Osteocyte (in vitro differentiated cells): ENCODE measurements at places on chromosomes 3 and 15. TPM values are rescaled to one million over a fixed set of nuclear protein-coding genes. Genes with fewer than 3 reads are reported as not detected.

Gene SCN11A
- 0.08 and 0.18 TPM in 2 replicates for total RNA-seq

DNA sequence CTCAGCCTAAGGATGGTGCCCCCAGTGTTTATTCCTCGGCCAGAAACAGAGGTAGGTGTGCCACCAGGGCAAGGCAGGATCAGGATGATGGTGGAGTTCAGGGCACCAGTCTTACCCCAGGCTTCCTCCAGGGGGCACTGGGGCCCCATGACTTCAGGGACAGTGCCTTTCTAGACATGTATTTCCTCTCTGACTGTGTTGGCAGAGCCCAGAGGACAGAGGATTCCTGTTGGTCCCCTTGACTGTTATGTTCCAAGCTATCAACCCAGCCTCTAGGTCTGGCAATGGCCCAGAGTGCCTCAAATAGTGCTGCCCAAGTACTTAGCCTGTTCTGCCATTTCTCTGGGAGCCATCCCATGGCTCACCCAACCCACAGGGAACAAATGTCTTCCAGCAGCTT, 2.8 kb downstream of the HEMK1 start:
- H3K4me1 ChIP-seq = peaks cover 17% of the 10 kb centered on the region
- H3K27ac ChIP-seq = peak overlapping the region; percentile 3
- DNase-seq = no peak
- H3K36me3 ChIP-seq = no peaks in the 10 kb centered on the region

GRCh38 chr3:10523561-10523960, 18.2 kb upstream of the ATP2B2 start:
- no peak overlapping the region for H3K27ac ChIP-seq
- H3K4me3 ChIP-seq = no peak overlapping the region
- peaks cover 3% of the 10 kb centered on the region for H3K4me1 ChIP-seq
- H3K36me3 ChIP-seq = no peaks in the 10 kb centered on the region
- H3K27me3 ChIP-seq = peaks cover 55% of the 10 kb centered on the region

GRCh38 chr3:72237679-72238009, 452.7 kb upstream of the PROK2 start:
- no peak overlapping the region for H3K27ac ChIP-seq
- no peaks in the 10 kb centered on the region for H3K36me3 ChIP-seq
- no peak overlapping the region for H3K4me3 ChIP-seq

- no peak overlapping the region for H3K4me3 ChIP-seq
- no peak overlapping the region for H3K27ac ChIP-seq
- peaks cover 16% of the 10 kb centered on the region for H3K4me1 ChIP-seq
- H3K36me3 ChIP-seq = peaks cover 35% of the 10 kb centered on the region
These were observed 32.4 kb upstream of the SNX4 start for GRCh38 chr3:125552401-125552800.

- peaks cover 6% of the 10 kb centered on the region for H3K4me1 ChIP-seq
- H3K4me3 ChIP-seq = no peak overlapping the region
- DNase-seq = no peak
- H3K36me3 ChIP-seq = peaks cover 7% of the 10 kb centered on the region
- H3K27ac ChIP-seq = no peak overlapping the region
These were observed 634.3 kb upstream of the GOLIM4 start for GRCh38 chr3:168730073-168730472.

DNA sequence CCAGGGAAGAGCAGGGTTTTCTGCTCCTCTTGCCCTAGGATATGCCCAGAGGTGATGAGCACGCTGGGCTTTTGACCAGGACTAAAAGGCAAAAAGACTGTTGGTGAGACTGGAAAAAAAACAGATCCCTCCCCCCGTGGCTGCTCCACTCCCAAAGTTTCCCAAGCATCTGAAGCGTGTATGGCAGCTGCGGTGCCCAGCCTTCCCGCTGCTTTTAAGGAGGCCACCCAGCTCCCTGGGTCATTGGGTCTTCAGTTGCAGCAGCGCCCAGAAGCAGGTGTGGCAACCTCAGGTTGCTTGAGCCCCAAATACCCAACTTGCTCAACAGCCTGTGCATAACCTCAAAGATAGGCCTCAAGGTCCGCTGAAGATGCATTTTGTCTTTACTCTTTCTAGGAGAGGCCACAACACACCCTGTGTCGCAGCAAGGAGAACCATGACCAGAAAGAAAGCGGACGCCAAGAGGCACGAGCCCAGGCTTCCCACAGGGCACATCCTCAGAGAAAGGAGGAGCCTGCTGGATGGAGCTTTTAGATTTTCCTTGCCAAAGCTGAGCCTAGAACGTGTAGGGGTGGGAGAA, 2.0 kb downstream of the SRGAP3 start:
- H3K36me3 ChIP-seq = no peaks in the 10 kb centered on the region
- H3K27ac ChIP-seq = no peak overlapping the region
- H3K4me3 ChIP-seq = no peak overlapping the region
- peaks cover 21% of the 10 kb centered on the region for H3K4me1 ChIP-seq
- no peak for DNase-seq

Gene BTLA
- total RNA-seq = not detected in 2 replicates

Gene EXD1
- total RNA-seq = not detected in 2 replicates

GRCh38 chr15:70533931-70534742, 229.2 kb downstream of the UACA start:
- no peak overlapping the region for H3K4me3 ChIP-seq
- peaks cover 8% of the 10 kb centered on the region for H3K4me1 ChIP-seq
- no peak overlapping the region for H3K27ac ChIP-seq
- H3K36me3 ChIP-seq = no peaks in the 10 kb centered on the region
- peaks cover 75% of the 10 kb centered on the region for H3K27me3 ChIP-seq

- peak within 1 kb of the TSS; percentile 86 for H3K4me3 ChIP-seq
- no peaks in the 10 kb centered on the region for H3K27me3 ChIP-seq
- peaks cover 4% of the 10 kb centered on the region for H3K36me3 ChIP-seq
- DNase-seq = peak; percentile 98
- H3K4me1 ChIP-seq = peaks cover 34% of the 10 kb centered on the region
- H3K27ac ChIP-seq = peak within 1 kb of the TSS; percentile 74
These were observed at the start of gene TSPAN3 for GRCh38 chr15:77070495-77071304. TSS of gene TSPAN3 (minus strand) at chr15:77071109. CDS start at chr15:77070954, 155 bp downstream.

GRCh38 chr3:127158614-127159229, 34.2 kb upstream of the PRR23E start:
- no peak for DNase-seq
- H3K36me3 ChIP-seq = no peaks in the 10 kb centered on the region
- H3K27ac ChIP-seq = no peak overlapping the region
- no peaks in the 10 kb centered on the region for H3K4me1 ChIP-seq
- no peak overlapping the region for H3K4me3 ChIP-seq

- no peak for DNase-seq
- H3K36me3 ChIP-seq = peaks cover 16% of the 10 kb centered on the region
- H3K27me3 ChIP-seq = no peaks in the 10 kb centered on the region
- peaks cover 38% of the 10 kb centered on the region for H3K4me1 ChIP-seq
- H3K4me3 ChIP-seq = no peak overlapping the region
- no peak overlapping the region for H3K27ac ChIP-seq
These were observed 128.5 kb downstream of the RBMS3 start for GRCh38 chr3:29409409-29409808.

DNA sequence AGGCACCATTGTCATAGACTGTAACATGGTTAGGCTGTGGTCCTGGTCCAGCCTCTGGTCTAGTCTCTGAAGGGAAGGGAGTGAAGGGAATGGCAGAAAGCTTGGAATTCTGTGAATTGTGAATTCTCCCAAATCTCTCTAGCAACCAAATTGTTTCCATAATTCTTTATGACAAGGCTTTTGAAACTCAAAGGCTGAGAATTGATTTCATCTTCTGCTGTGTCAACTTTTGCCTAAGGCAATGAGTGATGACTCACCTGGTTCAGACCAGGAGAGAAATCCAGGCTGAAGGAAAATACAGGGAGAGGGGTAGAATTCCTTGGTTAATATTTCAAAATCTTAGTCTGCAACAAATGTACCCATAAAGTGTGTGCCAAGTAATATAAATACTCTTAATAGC, 82.6 kb upstream of the ADPGK start:
- peaks cover 19% of the 10 kb centered on the region for H3K27me3 ChIP-seq
- H3K27ac ChIP-seq = no peak overlapping the region
- no peaks in the 10 kb centered on the region for H3K36me3 ChIP-seq
- peak; percentile 21 for DNase-seq
- peaks cover 3% of the 10 kb centered on the region for H3K4me1 ChIP-seq

- H3K27me3 ChIP-seq = no peaks in the 10 kb centered on the region
- H3K27ac ChIP-seq = no peak overlapping the region
- no peak overlapping the region for H3K4me3 ChIP-seq
- DNase-seq = no peak
These were observed 15.5 kb downstream of the RABL3 start for GRCh38 chr3:120726791-120727190.

- peaks cover 7% of the 10 kb centered on the region for H3K4me1 ChIP-seq
- no peak overlapping the region for H3K27ac ChIP-seq
- H3K27me3 ChIP-seq = peaks cover 78% of the 10 kb centered on the region
These were observed 3.1 kb upstream of the CHRNA3 start for GRCh38 chr15:78623786-78624497.

DNA sequence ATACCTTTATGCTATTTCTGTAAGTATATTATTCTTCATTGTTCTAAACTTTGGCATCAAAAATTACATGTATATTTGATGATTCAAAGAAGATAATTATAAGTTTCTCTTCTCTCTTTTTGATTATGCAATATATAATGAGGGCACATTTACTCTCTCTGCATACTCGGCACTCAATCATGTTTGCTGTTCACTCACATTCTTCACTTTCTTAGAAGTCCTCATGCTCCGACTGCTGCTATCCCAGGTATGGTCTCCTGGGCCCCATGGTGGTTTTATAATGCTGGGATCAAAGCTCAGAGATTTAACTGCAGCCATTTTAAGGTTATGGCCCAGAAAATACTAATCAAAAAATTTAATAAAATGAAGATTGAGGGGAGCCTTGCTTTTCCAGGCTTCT, 529.7 kb upstream of the IL12A start:
- no peak for DNase-seq
- H3K36me3 ChIP-seq = no peaks in the 10 kb centered on the region
- H3K4me1 ChIP-seq = peaks cover 17% of the 10 kb centered on the region
- no peak overlapping the region for H3K27ac ChIP-seq

Gene RAD51
- 8.5 and 8.6 TPM in 2 replicates for total RNA-seq

GRCh38 chr3:154148541-154148940, 27.4 kb downstream of the ARHGEF26 start:
- peaks cover 5% of the 10 kb centered on the region for H3K36me3 ChIP-seq
- H3K4me3 ChIP-seq = no peak overlapping the region
- peaks cover 2% of the 10 kb centered on the region for H3K4me1 ChIP-seq
- no peak overlapping the region for H3K27ac ChIP-seq
- DNase-seq = no peak

GRCh38 chr3:185552358-185552877, at the start of gene LIPH:
TSS of gene LIPH (minus strand) at chr3:185552588. CDS start at chr3:185552471, 117 bp downstream.
- H3K27ac ChIP-seq = no peak within 1 kb of the TSS
- H3K4me1 ChIP-seq = peaks cover 18% of the 10 kb centered on the region
- no peaks in the 10 kb centered on the region for H3K27me3 ChIP-seq
- H3K4me3 ChIP-seq = no peak within 1 kb of the TSS

DNA sequence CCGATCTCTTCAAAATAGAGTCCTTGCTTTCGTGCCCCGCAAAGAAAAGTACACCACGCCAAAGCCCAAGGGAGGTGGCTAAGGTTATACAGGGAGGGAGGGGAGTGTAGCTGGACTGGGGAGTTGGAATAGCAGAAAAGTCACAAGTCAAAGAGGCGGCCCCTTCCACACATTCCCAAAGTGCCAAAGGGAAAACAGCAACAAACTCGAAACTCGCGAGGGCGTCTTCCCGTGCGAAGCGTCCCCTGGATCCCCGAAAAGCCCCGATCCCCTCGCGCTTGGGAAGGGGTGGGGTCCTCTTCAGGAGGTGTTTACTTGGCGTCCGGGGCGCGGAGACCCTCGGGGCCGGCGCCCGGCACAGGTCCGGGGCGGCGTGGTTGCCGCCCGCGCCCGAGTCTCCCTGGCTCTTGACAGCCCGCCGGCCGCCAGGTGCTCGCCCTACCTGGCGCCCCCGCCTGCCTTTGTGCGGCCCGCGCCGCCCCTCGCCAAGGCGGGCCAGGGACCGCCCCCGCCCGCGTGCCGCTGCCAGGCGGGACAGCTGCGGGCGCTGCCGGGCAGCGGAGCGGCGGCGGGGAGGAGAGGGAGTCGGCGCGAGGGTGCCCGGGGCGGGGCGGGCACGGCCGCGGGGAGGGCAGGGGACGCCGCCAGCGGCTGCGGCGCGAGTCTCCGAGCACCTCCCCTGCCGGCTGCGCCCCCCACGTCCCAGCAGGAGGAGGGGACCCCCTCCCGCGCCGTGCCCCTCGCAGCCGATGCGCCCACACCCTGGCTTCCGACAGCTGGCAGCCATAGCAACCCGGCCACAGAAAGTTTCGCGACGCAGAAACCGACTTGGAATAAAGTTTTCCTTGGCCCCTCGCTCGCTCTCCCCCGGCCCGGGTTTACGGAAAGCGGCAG, 966 bp downstream of the MYO1E start:
- H3K27ac ChIP-seq = peak overlapping the region; percentile 93
- peak; percentile 84 for DNase-seq
- H3K27me3 ChIP-seq = no peaks in the 10 kb centered on the region

Gene RASL12
- 0.73 and 0.78 TPM in 2 replicates for total RNA-seq

Gene BCL2A1
- not detected in 2 replicates for total RNA-seq

Gene SYNM
- 5.5 and 5.9 TPM in 2 replicates for total RNA-seq

- H3K36me3 ChIP-seq = peaks cover 61% of the 10 kb centered on the region
- no peak for DNase-seq
- no peaks in the 10 kb centered on the region for H3K27me3 ChIP-seq
- H3K4me1 ChIP-seq = peaks cover 6% of the 10 kb centered on the region
- H3K27ac ChIP-seq = peak overlapping the region; percentile 74
These were observed 115.8 kb downstream of the GHSR start for GRCh38 chr3:172332256-172333041.

GRCh38 chr3:3772338-3772737, 26.9 kb upstream of the LRRN1 start:
- H3K27me3 ChIP-seq = no peaks in the 10 kb centered on the region
- no peaks in the 10 kb centered on the region for H3K36me3 ChIP-seq
- H3K4me1 ChIP-seq = no peaks in the 10 kb centered on the region

Gene GOLGA8G
- not detected in 2 replicates for total RNA-seq

Gene THRB
- 3.6 and 4.6 TPM in 2 replicates for total RNA-seq

- H3K36me3 ChIP-seq = peaks cover 31% of the 10 kb centered on the region
- no peak overlapping the region for H3K4me3 ChIP-seq
- H3K4me1 ChIP-seq = peaks cover 20% of the 10 kb centered on the region
- peak overlapping the region; percentile 81 for H3K27ac ChIP-seq
These were observed 51.0 kb downstream of the TRANK1 start for GRCh38 chr3:36893826-36894225.

GRCh38 chr15:96093063-96093462, 237.4 kb upstream of the NR2F2 start:
- no peaks in the 10 kb centered on the region for H3K27me3 ChIP-seq
- no peak overlapping the region for H3K4me3 ChIP-seq
- no peak for DNase-seq
- H3K27ac ChIP-seq = no peak overlapping the region

DNA sequence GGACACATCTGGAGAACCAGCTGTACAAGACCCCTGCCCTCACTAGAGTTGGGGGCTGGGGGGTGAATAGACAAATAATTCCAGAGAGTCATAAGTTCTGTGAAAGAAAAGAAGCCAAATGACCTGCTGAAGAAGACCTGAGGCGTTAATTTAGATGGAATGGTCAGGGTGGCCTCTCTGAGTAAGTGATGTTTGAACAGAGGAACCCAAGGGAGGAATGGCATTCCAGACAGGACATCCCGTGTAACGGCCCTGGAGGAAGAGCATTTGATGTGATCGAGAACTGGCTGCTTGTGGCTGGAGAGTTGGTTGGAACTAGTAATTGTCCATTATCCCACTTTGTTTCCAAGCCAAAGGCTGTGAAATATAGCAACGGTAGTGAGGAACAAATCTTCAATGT, 1.7 kb downstream of the NR2C2 start:
- H3K4me3 ChIP-seq = peak overlapping the region; percentile 99
- peaks cover 27% of the 10 kb centered on the region for H3K4me1 ChIP-seq
- peak overlapping the region; percentile 100 for H3K27ac ChIP-seq
- H3K36me3 ChIP-seq = peaks cover 2% of the 10 kb centered on the region
- DNase-seq = no peak
- no peaks in the 10 kb centered on the region for H3K27me3 ChIP-seq
